ENCODE measurements at places on chromosomes 5 and 9.

- DNase-seq = no peak
These were observed 182.0 kb upstream of the MPDZ start for GRCh38 chr9:13461414-13461991.

DNA sequence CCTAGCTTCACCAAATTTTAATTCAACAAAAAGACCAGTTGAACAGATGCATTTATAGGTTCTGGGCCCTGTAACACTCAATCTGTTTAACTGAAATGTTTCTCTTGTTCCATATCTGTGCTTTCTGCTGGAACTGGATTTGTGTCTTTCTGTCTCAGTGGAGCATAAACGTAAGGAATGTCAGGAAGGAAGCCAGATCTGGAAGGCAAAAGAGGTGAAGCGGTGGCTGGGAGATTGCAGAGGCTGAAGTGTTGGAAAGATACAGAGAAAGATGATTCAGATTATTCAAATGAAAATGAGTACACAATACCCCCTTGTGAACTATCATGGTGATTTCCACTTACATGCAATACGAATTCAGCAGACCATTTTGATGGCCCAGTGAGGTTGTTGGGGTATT is 406.8 kb downstream of the BRINP1 start:
- DNase-seq = no peak

GRCh38 chr5:168023191-168023590 is 268.3 kb upstream of the WWC1 start:
- DNase-seq = no peak

DNA sequence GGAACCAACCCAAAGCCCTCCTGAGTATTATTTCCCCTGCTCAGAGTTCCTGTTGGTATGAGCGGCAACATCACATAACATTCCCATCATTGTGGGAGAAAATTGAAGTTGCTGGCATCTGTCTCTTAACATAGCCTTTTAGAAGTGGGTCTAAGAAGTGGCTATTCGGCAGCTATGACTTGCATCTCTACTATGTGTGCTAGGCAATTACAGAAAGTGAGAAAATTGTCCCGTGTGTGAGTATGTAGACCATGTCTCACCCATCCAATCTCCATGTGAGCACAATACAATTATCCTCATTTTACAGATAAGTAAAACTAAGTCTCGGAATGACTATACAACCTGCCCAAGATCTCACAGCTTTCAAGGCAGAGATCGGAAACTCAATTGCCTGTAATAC is 239.4 kb upstream of the ZNF462 start:
- no peak for DNase-seq

DNA sequence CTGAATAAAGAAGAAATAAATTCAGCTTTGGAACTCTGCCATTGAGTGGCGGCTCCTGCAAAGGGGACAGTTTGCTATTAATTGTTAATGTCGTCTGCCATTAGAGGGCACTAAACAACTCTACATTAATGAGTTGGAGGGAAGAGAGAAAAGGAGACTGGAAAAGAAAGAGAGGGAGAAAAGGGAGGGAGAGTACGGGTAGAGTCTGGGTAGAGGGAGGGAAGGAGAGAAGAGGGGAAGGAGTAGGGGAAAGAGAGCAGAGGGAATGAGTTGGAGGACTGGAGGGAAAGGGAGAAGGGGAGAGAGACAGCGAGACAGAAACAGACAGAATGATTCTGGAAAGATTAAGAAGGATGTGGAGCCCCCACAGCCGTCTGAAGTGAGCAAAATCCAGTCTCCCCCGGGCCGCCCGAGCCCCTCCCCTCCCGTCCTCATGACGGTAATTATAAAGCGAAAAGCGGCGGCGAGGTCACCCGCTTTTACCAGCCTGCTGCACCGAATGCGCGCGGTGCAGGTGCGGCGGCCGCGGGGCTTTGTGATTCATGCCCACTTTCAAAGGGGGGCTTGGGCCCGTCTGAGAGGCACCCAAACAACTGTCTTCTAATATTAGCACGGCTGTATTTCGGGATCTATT is 1.9 kb upstream of the FST start:
- DNase-seq = no peak

- no peak for DNase-seq
These were observed 7.6 kb downstream of the TTC16 start for GRCh38 chr9:127723444-127723843.

GRCh38 chr5:43412644-43413043 is 453 bp upstream of the CCL28 start:
- DNase-seq = no peak

- no peak for DNase-seq
These were observed 25.6 kb downstream of the CARNMT1 start for GRCh38 chr9:75002422-75003023.

GRCh38 chr5:44652674-44653073 is 156.1 kb upstream of the MRPS30 start:
- no peak for DNase-seq

GRCh38 chr5:119243888-119244287 is 111.9 kb upstream of the TNFAIP8 start:
- DNase-seq = no peak

- no peak for DNase-seq
These were observed 13.3 kb upstream of the RNF130 start for GRCh38 chr5:180084638-180085561.

- DNase-seq = no peak
These were observed 160.8 kb downstream of the DAB2IP start for GRCh38 chr9:121812159-121812735.

DNA sequence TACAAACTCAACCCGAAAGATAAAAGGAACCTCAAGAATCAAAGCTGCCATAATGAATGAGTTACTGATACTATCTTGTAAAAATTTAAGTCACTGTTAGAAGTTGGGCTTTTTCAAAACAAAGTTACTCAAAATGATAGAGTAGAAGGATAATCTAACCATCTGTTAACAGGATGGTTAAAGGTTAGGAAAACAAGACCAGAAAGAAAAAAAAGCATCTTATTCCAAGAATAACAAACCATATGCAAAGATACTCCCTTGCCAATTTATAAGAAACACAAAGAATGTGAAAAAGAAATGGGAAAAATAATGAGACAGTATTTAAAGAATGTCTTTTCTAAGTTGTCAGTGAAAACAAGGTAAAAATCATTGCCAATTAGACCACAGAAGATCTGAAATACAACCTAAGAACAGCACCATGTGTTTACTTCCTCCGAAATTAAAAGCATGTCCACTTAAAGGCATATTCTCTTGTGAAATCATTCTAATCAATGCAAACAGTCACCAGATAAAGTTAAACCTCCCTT is 51.2 kb downstream of the STRBP start:
- no peak for DNase-seq

GRCh38 chr9:8206720-8207119 is 407.1 kb upstream of the DMAC1 start:
- no peak for DNase-seq

DNA sequence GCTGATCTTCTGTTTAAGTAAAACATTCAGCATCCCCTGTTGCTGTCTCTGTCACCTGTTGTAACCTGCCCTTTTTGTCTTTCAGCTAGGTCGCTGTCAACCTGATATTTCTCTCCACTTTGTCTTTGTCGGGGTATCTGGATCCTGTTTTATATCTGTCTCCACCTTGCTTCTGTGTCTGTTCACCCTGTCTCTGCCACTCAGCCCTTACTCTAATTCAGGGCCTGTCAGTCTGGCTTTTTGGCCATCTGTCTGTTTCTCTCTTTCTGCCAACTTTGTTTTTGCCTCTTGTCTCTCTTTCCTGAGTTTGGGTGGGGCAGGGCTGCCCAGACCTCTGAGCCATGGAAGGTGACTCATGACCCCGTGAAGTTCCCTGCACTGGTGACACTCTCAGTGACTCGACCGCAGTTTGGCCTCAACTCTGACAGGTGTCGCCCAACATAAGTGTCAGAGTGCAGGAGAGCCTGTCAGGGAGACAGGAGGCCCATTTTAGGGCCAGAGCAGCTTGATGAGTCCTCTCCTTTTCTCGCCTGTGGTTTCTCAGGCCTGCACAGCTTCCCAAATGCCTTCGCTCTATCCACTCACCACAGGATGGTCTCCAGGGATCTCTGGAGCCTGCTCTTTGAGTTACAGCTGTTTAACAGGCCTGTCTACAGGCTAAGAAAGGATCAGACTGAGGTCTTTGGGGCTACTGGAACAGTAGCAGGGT is 868 bp downstream of the ZBTB43 start:
- no peak for DNase-seq

DNA sequence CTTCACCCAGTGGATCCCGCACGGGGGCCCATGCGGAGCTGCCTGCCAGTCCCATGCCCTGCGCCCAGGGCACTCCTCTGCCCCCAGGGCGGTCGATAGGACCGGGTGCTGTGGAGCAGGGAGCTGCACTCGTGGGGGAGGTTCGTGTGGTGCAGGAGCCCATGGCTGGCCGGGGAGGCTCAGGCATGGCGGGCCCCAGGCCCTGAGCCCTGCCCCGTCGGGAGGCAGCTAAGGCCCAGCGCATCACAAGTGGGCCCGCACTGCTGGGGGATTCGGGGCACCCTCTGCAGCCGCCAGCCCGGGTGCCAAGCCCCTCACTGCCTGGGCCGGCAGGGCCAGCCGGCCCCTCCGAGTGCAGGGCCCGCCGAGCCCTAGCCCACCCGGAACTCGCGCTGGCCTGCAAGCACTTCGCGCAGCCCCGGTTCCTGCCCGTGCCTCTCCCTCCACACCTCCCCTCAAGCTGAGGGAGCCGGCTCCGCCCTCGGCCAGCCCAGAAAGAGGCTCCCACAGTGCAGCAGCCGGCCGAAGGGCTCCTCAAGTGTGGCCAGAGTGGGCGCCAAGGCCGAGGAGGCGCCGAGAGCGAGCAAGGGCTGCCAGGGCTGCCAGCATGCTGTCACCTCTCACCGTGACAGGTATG is 221.1 kb upstream of the RORB start:
- no peak for DNase-seq

- no peak for DNase-seq
These were observed 426.3 kb upstream of the TLE4 start for GRCh38 chr9:79145442-79145841.

DNA sequence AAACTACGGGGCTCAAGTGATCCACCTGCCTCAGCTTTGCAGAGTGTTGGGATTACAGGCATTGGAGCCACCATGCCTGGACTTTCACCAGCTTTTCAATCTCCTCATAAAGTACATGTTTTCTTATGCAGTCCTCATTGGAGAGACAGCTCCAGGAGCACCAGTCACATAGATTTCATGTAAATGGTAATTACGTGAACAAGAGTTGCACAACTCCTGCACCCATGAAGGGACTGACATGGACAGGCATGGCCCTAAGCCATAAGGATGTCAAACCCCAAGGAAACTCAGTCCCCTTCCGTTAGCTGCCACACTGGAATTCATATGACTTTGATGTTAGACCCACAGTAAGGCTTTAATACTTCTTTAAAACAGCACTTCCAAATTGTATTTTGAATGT is 7.6 kb upstream of the ADGRV1 start:
- DNase-seq = no peak

DNA sequence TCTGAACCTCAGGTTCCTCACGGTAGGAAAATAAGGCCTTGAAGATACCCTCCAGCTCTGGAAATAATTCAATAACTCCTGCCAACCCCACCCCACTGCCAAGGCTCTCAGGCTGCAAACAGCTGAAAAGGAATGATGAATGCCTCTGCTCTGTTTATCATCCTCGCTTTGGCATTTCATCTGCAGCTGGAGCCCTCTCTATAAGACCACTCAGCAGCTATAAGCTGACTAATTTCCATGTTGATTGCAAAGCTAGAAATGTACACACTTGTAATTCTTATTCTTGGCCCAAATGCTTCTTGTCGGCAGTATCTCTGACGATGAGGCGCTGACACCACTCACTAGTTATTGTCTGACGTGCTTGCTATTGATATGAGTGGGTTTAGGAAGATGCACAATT is 408.4 kb upstream of the NMUR2 start:
- no peak for DNase-seq

DNA sequence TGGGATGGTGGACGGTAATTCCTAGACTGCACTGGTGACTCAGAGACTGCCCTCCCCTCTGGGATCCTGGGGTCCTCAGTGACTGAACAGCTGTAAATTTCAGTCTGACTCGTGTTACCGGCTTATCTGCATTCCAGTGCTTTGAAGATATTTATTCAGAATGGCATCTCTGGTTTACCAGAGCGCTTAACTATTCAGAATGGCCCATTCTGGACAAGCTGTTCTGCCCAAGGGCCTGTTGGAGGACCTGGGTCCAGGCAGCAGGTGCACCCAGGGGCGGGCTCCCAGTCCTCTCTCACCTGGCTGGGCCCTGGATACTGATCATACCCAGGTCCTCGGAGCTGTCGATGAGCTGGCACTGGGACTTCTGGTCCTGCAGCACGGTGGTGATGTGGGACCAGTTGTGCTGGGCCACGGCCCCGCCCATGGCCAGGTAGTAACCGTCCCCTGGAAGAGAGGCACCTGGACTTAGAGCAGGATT is 48.0 kb downstream of the SARDH start:
- DNase-seq = no peak

- DNase-seq = no peak
These were observed 537 bp downstream of the MEIKIN start for GRCh38 chr5:131944702-131945550.

DNA sequence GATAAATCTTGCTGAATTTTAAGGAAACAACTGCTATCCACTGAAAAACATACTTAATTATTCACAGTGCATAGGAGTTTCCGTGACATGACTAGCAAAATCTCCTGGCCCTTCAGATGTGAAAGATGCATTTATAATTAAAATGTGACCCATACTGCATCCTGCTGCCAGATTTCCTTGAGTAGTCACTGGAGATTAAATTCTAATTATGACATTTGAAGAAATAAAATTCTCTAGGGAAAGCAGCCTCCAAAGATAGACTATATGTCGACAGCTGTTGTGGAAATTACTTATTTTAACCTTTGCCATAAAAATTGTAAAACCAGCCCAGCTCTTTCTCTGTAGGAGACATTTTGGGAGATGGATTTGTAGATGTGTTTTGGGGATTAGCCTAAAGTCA is 193.6 kb upstream of the SMC2 start:
- no peak for DNase-seq

- DNase-seq = no peak
These were observed 595 bp downstream of the PDLIM7 start for GRCh38 chr5:177496727-177497291.

GRCh38 chr9:113380869-113381378 is 4.1 kb upstream of the HDHD3 start:
- DNase-seq = no peak

DNA sequence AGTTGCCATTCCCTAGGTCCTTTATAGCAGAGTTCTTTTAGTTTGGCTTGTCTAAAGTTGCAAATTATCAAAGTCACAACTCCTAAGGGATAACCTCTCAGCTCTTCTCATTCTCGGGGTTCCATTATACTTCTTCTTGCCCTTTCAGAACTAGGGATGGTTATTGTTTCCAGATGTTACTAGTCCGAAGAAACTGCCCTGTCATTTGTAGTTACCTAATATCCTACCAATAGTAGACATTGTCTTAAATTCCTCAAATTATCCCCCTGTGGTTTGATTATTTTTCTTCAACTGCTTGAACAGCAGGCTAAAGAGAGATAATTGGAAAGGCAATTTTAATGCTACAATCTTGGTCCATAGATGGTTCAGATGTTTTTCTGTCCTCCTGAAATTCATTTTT is 709.8 kb downstream of the KCTD16 start:
- DNase-seq = no peak

- DNase-seq = no peak
These were observed 30.4 kb upstream of the SLIT3 start for GRCh38 chr5:169331292-169331852.

- no peak for DNase-seq
These were observed 92.9 kb upstream of the PTPN3 start for GRCh38 chr9:109590966-109591365.

- no peak for DNase-seq
These were observed 200.8 kb downstream of the CWC27 start for GRCh38 chr5:64969578-64969977.
